Breast epithelium (tissue), 4 donors: ENCODE measurements at places on chromosomes 3 and 15. TPM values are rescaled to one million over a fixed set of nuclear protein-coding genes. Genes with fewer than 3 reads are reported as not detected.

DNA sequence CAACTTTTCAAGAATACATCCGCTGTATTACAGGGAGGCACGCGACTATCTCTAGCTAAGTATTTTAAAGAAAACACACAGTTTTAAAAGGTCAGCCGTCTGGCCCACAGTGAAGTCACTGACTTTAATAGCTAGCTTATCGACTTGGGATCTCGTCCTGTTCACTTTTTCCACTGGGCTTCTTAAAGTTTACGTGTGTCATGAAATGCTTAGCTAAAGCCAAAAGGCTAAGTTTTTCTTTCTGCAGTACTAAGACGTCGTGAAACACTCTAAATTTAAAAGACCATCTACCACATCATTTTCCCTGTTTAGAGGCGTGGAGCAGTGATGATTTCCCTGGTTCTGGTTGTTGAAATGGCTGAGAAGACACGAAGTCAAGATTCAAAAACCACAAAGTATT, 27.1 kb downstream of the LRIG1 start:
- DNase-seq: no peak

GRCh38 chr15:58864602-58865424, 68.7 kb downstream of the SLTM start:
- DNase-seq: no peak

GRCh38 chr3:69232482-69232881, 110.1 kb upstream of the LMOD3 start:
- no peak for DNase-seq

The GOLGA8Q gene
- 1.9 TPM for total RNA-seq

- no peak for DNase-seq
These were observed 17.6 kb downstream of the CFAP44 start for GRCh38 chr3:113423699-113424098.

DNA sequence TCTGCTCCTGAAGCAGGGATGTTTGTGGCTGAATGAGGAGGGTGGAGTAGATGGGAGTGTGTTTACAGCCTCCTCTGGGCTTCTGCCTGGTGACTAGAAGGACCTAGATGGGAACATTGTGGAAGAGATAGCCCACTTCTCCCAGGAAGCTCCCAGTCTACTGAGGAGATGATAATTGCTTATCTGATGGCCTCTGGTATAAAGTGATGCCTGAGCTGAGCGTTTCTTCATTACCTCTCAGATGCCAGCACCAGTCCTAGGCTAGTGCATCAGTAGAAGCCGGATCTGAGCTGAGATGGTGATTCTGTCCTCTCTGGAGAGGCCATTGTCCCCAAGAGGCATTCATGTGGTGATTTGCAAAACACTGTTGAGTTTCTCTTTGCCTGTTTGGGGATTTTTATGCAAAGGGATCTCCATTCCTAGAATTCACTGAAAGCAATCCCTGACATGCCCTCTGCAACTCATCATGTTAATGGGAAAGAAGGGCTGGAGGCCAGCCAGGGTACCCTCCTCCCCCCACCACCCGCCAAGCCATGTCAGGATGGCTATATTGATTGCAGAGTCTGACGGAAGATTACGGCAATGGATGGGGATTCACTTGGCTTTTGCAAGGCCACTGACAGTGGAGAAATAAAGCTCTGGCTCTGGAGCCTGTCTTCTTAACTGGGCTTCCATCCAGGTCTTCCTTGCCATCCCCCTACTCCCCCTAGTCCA, 166.4 kb upstream of the ROPN1 start:
- DNase-seq: no peak
